MCF 10A (cell line): ENCODE measurements at places on chromosomes 3 and 15.

DNA sequence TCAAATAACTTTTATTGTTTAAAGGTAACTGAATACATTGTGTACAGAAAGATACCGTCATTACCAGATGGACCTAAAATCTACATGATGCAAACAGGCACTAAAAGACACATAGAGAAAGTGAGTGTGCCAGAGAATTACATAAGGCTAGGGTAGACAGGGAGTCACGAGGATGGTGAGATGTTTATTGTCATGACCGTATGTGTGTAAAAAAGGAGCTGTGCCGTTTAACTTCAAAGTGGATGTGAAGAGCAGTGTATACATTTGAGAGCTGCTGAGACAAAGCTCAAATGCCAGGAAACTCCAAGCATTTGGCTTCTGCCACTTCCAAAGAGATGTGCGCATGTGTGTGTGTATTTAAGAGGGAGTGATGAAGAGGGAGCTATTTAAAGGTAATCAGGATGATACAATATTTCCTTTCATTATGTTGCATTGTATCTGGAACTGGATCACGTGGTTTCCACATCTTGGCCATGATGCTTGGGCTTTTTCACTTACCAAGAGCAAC is 51.4 kb upstream of the IGF1R start:
- no peak for DNase-seq

DNA sequence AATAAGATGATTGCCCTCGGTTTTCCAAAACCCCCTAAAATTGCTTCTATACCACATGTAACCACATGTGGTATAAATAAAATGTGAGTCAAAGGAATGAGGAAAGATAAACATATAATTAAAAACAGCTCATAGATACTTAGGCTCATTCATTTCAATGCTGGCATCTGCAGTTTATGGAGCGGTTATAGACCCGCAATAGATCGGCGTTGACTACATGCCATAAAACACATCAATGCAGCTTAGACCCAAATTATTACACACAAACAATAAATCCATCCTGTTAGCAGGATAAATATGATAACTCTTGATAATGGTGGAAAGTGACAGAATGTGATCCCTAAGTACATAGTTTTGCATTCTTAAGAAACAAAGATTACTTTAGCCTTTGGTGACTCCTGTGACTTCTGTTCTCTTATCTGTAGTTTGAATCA is 143.7 kb downstream of the NR2F2 start:
- DNase-seq, result no peak

DNA sequence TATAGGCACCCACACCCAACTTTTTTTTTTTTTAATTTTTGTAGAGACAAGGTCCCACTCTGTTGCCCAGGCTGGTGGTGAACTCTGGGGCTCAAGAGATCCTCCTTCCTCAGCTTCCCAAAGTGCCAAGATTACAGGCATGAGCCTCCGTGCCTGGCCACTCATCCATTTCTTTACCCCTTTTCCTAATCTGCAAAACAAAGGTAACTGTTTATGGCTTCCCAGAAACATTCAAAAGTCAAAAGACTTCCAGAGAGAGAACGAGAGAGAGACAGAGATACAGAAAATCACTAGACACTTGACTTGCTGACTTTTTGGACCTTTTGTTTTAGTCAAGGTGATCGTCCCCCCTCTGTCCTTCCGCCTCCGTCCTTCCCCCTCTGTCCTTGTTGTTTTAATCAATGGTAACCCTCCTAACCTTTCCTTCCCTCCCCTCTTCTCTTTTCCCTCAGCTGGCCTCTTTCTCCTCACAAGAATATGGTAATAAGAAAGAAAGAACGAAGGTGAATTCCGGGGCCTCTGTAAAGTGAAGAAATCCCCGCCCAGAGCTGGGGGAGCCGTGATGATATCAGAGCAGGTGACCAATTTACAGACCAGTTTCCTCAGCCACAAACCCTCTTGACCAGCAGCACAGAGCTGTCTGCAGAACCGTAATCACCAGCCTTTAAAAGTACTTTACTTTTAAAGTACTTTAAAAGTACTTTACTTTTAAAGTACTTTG is 21.9 kb downstream of the KLHL6 start:
- no peak for DNase-seq

DNA sequence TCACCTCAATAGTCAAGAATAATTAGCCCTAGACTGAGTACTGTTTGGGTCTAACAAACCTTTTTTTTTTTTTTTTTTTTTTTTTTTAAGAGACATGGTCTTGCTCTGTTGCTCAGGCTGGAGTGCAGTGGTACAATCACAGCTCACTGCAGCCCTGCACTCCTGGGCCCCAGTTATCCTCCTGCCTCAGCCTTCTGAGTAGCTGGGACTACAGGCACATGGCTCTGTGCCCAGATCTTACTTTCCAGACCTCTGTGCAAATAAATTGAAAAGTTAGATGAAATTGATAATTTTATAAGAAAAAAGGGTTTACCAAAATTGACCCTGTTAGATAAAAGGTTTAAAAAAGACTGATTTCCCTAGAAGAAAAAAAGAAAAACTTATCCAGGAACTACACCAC is 79.0 kb downstream of the NR2E3 start:
- DNase-seq, result no peak

DNA sequence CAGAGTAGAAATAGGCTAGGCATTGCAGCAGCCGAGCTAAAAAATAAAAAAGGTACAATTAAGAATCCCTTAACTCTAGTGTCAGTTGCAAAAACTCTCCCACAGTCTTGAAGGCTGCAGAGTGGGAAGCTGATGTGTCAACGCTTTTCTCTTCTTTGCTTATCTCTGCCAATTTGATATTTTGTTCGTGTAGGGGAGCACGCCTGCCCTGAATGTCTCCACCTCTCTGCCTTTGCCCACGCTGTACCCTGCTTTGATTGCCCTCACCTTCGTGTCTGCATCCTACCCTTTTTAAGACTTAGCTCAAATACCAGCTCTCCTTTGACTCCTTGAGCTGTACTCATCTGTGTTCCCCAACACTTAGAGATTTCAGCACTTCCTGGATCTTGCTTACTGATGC is 155.4 kb upstream of the CADPS start:
- no peak for DNase-seq

- DNase-seq, result no peak
These were observed 60.2 kb downstream of the VPS8 start for GRCh38 chr3:184872200-184872599.

GRCh38 chr3:25041871-25042584 is 386.0 kb upstream of the RARB start:
- DNase-seq, result no peak

DNA sequence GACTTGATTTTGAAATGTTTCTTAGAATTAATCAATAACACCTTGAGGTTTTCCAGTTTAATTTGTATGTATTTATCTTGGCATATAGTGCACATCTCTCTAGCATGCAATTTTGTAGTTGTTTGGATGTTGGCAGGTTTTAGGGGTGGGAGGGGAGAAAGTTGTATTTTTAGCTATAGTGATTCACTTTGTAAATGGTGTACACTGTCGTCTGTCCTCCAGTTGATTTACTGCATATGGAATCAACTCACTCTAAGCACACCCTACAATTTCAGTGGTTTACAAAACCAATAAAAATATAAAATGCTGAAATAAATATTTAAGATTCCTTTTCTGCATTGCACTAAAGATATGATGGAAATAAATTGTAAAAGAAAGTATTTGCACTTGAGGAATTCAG is 199.1 kb downstream of the CDIN1 start:
- no peak for DNase-seq

DNA sequence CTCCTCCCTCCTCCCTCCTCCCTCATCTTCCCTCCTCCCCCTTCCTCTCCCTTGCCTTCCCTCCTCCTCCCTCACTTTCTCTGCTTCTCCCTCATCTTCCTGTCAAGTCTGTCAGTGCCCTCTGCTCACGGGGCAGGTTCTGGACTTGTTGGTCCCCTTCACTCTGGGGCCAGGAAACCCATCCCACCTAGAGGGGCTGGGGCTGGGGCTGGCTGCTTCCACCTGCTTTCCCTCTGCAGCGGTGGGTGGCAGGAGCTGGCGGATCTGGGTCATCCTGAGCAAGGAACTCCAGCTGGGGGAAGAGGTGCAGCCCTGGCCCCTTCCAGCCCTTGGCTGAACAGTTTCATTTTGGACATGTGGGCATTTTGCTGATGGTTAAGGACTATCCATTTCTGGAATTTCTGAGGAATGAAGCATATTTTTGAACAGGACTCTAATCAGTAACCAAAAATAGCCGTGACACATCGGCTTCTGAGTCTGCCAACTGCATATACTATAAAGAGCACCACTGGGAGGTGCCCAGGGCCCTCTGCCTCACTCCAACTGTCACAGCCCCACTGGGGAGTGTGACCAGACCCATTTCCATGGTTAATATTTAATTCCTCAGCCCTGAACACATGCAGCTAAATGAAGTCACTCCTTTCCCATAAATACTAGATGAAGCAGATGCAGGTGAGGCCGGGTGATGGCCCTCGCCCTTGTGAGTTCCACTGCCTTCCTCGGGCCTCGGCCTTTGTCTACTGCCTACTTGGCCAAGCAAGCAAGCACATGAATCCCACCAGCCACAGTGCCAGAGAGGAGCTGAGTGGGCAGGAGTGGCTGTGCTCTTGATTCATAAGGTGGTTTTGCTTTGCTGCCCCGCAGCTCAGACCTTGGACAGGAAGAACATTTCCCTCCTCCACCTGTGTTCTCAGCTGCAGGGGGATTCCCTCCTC is 39.8 kb downstream of the CHDH start:
- DNase-seq, result no peak

GRCh38 chr3:49785565-49786356 is 581 bp downstream of the IP6K1 start:
- DNase-seq, result peak; percentile 34

DNA sequence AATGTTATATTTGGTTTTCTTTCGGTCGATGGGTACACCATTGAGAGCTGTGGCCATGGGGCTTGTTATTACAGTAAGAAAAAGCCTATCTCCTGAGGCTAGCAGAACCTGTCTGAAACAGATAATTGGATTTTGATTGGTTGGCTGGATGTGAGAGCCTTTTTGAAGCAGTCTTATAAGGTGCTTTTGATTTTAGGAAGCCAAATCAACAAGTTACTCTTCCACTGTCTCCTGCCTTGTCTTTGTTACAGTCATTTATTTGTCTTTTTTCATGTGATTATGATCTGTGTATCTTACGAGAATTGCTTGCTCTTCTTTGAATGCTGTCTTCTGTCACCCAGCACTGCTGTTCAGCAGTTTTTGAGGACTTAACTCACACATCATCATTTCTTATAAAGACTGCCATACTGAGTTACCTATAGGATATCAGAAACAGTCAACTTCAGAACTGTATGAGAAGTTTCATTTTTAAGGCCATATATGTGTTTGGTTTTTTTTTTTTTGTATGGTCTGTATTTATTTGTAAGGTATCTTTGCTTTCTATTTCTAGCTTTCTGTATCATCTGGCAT is 51.1 kb downstream of the MEF2A start:
- DNase-seq, result no peak

GRCh38 chr3:47794544-47794943 is 8.4 kb upstream of the DHX30 start:
- no peak for DNase-seq

DNA sequence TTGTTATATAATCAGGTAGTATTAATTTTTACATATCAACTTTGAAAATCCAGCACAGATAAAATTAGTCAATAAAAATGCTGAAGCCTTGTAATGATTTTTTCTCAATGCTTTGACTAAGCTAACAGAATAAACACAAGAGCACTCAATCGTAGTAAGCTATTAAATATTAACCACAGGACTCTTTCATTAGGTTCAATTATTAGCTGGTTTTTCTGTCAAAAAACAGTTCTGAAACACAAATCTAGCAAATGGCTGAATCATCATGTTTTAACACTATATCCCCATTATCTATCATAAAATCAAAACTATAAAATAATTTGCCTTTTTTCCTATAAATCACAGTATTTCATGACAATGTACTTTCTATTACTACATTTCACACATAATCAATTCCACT is 69.6 kb downstream of the PLOD2 start:
- DNase-seq, result no peak

- DNase-seq, result peak; percentile 70
These were observed 16.0 kb upstream of the CPEB1 start for GRCh38 chr15:82663186-82663600.

GRCh38 chr3:51559961-51560360 is 21.4 kb downstream of the RAD54L2 start:
- DNase-seq, result no peak

- DNase-seq, result no peak
These were observed 21.6 kb downstream of the PLA2G4B start for GRCh38 chr15:41860049-41860828.

- peak; percentile 33 for DNase-seq
These were observed 69.1 kb downstream of the CMTM8 start for GRCh38 chr3:32307591-32307990.

DNA sequence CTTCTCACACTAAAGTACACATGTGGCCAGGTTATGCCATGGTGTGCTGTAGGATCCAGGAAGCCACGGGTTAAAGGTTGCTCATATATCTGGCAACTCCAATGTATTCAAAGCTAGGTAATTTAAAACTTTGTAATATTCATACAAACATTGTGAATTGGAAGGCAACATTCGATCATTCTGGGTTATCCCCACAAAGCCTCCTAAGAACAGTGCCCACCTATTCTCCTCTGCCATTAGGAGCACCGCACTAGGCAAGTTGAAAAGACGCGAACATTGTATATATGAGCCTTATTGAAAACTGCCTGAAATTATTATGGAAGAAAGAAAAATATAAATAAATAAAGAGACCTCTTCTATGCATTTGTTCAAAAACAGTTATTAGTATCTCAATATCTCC is 228.2 kb downstream of the IGSF11 start:
- no peak for DNase-seq

- DNase-seq, result no peak
These were observed 108.9 kb downstream of the RYR3 start for GRCh38 chr15:33419701-33420100.
